ENCODE measurements at places on chromosomes 7 and 10. TPM values are rescaled to one million over a fixed set of nuclear protein-coding genes. Genes with fewer than 3 reads are reported as not detected.

GRCh38 chr7:7051206-7051877 is 131.0 kb upstream of the C1GALT1 start:
- no peak for DNase-seq

DNA sequence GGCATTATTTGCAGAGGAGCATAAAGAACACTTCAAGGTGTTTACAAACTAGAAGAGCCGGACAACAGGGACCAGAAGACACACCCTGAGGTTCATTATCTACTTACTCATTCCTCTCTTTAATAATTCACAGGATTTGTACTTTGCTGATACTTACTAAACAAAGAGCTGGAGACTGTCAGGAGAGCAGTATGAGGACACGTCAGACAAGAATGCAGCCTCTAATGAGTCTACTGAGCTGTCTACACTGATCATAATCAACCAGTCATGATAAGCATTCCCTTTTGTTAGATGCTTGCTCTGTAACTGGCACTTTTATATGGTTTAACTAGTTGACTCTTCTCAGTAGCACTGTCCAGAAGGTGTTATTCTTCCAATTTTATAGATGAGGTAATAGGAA is 243.3 kb upstream of the CDC14C start:
- DNase-seq: no peak

GRCh38 chr10:88309365-88309764 is 273.8 kb downstream of the RNLS start:
- DNase-seq: no peak

- DNase-seq: no peak
Measured at GRCh38 chr7:94062372-94062771, 58.2 kb upstream of the BET1 start.

HOXA9 gene
- not detected for total RNA-seq

Data from activated naive CD8-positive, alpha-beta T cell treated with anti-CD3 and anti-CD28 coated beads, Interleukin-2, amount 10 ng/mL, durations not matched to agents 7 days and 5 days (primary cell).